ENCODE measurements at places on chromosomes 4 and X. TPM values are rescaled to one million over a fixed set of nuclear protein-coding genes. Genes with fewer than 3 reads are reported as not detected.

EVC gene
- polyA plus RNA-seq: 23.9 TPM

IL2 gene
- not detected for polyA plus RNA-seq

TAF9B gene
- polyA plus RNA-seq: 46.6 TPM

MAGEB17 gene
- not detected for polyA plus RNA-seq

SLC49A3 gene
- 12.5 TPM for polyA plus RNA-seq

SERPINA7 gene
- not detected for polyA plus RNA-seq

YY2 gene
- polyA plus RNA-seq: 4.1 TPM

LEF1 gene
- polyA plus RNA-seq: 29.1 TPM

ETNPPL gene
- not detected for polyA plus RNA-seq

ACOX3 gene
- polyA plus RNA-seq: 19.7 TPM

KIT gene
- 84.3 TPM for polyA plus RNA-seq

DNA sequence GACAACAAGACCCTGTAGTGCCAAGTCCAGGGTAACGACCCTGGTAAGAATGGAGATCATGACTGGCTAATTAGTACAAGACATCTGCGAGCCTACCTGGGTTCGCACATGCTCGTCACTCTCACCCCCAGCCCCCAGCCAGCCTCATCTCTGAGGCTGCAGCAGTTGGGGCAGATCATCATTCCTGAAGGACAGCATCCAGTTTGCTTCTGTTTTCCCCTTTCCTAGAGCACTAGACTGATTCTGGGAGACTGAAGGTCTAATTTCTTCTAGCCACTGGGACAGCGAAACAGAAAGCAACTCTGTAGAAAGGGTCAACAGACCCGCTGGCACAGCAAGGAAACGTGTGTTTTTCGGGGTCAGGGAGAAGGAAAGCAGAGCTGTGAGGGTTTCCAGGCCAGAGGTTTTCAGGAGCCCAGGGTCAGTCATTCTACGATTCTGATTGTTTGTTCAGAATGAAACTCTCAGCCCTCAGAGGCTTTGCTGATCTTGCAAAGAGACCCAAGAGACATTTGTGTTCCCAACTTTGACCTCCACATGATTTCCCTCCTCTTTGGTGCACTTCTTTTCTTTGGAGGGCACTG lies 343.1 kb upstream of the NOCT start:
- DNase-seq: no peak

GRCh38 chrX:149453030-149453429 lies 52.1 kb downstream of the IDS start:
- no peak for DNase-seq

DNA sequence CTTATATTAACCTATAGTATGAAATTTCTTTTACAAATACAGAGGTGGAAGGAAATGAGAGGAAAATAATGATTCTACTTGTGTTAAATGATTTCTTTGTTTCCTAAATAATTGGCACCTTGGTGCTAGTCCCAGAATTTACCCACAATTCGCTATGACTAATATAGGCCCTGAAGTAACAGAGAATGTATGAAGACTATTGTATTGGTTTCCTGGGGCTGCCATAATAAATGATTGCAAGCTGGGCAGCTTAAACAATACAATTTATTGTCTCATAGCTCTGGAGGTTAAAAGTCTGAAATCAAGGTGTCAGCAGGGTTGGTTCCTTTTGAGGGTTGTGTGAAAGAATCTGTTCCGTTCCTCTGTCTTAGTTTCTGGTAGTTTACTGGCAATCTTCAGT lies 74.8 kb upstream of the GPRIN3 start:
- no peak for DNase-seq

DNA sequence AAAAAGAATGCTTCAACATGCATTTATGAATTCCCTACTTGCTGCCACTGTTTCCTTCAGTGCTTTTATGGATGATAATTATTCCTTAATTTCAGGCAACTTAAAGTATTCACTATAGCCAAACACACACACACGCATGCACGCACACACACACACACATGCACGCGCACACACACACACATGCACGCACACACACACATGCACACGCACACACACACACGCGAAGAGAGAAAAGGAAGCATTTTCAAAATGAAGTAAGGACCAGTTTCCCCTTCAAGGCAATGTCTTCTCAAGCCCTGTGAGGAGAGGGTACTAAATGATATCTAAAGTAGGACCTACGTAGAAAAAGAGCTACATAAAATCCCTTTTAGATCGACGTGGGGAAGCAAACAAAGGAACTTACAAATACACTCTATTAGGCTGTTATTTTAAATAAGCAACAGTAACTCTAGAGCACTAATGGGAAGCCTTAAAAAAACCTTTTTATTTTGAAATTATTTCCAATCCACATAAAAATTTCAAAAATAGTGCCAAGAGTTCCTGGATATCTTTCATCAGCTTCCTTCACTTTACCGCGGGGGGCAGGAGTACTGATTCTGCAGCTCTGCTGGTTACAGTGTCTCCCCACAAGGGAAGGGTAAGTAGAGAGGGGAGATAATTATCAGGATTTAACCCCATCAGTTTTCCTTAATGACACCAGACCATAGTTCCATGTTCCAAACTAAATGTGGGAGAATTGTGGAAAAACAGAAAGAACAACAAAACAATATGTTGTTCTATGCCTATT lies 13.7 kb downstream of the IRF2 start:
- DNase-seq: no peak

GRCh38 chr4:160265836-160266235 lies 1163.0 kb downstream of the RAPGEF2 start:
- no peak for DNase-seq

DNA sequence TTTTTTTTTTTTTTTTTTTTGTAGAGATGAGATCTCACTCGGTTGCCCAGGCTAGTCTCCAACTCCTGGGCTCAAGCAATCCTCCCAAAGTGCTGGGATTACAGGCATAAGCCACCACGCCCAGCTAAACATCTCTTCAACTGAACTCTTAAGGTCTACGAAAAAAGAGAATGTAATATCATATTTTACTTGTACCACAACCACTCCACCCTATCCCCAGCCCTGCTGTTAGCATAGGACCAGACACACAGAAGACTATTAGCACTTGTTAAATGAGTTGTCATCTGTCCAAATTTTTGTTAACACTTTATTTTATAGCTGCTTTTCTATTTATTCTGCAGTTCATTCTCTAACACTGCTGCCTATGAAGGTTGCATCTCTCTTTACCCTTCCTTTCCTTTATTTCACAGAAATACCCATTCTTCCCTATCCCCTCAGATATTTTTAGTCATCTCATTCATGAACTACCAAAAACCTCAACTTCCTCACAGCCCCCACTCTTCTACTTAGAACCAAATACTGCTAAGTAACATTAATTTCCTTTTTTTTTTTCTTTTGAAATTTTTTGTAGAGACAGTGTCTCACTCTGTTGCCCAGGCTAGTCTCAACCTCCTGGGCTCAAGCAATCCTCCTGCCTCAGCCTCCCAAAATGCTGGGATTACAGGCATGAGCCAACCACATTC lies 10.1 kb downstream of the SNX12 start:
- no peak for DNase-seq

GRCh38 chr4:174538123-174538875 lies 16.0 kb upstream of the HPGD start:
- DNase-seq: no peak

- DNase-seq: no peak
Measured at GRCh38 chr4:74501579-74501978, 56.6 kb downstream of the AREG start.

- DNase-seq: no peak
Measured at GRCh38 chr4:686413-687040, 2.4 kb downstream of the SLC49A3 start.

GRCh38 chrX:78945186-78945912 lies at the start of gene P2RY10:
TSS of gene P2RY10 (plus strand) at chrX:78945391. CDS start at chrX:78960521, 15,130 bp downstream.
- DNase-seq: no peak

- no peak for DNase-seq
Measured at GRCh38 chrX:155888139-155888538, 7.0 kb downstream of the VAMP7 start.

DNA sequence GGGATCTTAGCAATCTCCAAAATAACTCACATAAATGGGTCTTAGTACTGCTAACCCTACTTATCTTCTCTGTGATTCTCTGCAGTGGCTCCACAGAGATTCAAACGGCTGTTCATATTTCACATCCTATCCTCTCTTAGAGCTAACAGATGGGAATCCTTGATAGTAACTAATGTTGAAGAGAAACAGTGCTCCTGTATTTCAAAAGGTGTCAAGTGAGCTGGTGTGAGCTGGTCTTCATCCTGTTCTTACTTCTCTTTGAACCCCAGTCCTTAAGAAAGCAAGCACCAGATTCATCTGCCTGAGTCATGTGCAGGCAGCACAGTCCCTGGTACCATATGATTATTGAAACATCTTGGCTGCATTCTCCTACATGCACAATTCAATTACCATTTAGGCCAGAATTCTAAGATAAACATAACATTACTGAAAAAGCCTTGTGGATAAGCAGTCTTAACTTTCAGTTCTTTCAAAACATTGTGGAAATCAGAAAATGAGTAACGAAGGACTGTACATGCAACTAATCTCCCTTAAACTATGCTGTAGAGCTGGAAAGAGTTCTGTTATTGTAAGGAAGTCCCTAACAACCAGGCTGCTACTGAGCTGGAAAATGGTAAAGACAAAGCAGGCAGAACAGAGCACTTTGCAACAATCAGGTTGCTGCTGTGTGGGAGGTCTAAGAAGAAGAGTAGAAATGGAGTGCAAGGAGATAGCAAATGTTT lies 153.1 kb downstream of the NPNT start:
- peak; percentile 41 for DNase-seq

DNA sequence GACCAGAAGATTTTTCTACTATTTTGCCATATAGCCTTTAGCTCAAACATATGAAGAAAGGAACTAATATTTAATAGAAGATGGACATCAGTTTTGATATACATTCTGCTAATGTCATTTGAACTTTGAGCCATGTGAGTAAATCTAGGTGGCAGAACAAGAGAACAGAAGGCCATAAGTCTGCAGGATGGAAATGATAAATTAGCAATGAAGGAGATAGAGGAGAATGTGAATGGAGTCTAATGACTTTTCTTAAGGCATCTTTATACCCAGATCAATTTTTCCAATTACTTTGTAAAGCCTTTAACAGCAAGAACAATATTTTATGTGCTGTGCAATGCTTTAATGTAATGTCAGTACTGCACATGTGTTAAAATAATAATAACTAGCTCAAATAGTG lies 30.1 kb upstream of the ALG13 start:
- no peak for DNase-seq

- peak; percentile 74 for DNase-seq
Measured at GRCh38 chrX:115642895-115643530, 82.0 kb downstream of the PLS3 start.

- DNase-seq: no peak
Measured at GRCh38 chrX:19960913-19961312, 29.9 kb downstream of the BCLAF3 start.

- peak; percentile 61 for DNase-seq
Measured at GRCh38 chrX:150049647-150050046, 111.4 kb upstream of the EOLA2 start.

DNA sequence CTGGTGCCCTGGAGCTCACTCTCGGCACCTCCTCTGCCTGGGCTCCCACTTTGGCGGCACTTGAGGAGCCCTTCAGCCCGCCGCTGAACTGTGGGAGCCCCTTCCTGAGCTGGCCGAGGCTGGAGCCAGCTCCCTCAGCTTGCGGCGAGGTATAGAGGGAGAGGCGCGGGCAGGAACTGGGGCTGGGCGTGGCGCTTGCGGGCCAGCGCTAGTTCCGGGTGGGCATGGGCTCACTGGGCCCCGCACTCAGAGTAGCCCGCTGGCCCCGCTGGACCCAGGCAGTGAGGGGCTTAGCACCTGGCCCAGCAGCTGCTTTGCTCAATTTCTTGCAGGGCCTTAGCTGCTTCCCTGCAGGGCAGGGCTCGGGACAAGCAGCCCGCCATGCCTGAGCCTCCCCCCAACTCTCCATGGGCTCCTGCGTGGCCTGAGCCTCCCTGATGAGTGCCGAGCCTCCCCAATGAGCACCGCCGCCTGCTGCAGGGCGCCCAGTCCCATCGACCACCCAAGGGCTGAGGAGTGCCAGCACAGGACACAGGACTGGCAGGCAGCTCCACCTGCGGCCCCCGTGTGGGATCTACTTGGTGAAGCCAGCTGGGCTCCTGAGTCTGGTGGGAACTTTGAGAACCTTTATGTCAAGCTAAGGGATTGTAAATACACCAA lies 26.7 kb upstream of the FAM90A26 start:
- no peak for DNase-seq

DNA sequence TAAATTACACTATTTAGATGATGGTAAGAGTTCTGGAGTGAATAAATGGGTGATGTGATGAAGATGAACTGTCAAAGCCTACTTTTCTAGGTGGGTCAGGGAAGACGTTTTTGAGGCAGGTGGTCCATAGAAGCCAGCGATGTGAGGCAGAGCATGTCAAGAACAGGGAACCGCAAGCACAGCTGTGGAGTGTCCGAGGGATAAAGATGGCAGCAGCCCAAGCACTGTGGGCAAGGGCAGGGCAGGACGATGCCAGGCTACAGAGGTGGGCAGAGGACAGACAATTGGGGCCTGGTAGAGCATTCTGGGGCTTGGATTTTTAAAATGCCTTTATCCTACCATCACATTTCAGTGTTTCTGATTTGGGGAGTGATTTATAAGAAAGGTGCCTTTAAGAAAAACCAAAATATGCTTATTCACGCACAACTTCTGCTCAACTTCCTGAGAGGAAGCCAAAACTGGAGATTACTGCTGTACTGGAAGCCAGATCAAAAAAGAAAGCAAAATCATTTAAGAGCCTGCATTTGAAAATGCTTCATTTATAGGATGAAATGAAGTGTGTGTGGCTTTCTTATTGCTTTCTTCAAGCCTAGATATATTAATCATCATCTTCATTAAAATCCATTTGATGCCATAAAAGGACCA lies 119.0 kb upstream of the WDR17 start:
- DNase-seq: no peak

DNA sequence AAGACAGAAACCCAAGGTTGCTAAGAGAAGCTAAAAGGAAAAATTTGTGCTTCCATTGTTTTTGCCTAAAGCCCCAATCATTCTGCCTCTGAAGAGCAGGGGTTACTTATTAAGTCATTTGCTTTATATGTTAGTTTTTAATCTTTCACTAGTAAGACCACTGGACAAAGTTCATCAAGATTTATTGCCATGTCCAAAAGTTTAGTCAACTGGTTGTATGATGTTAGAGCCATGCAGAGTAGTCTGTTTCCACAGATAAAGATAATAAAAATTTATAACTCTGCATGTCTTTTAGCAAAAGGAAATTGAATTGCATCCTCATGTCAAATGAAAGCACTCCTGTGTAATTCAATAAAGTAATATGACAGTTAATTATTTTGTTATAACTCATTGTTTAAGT lies 75.8 kb upstream of the PRKG2 start:
- DNase-seq: no peak

- DNase-seq: no peak
Measured at GRCh38 chr4:154088741-154089140, 299.9 kb upstream of the SFRP2 start.

- DNase-seq: no peak
Measured at GRCh38 chrX:1283741-1284140, 15.1 kb downstream of the CSF2RA start.

All from right lung (tissue), 10 donors.